ENCODE measurements at places on chromosomes 12 and 14.

DNA sequence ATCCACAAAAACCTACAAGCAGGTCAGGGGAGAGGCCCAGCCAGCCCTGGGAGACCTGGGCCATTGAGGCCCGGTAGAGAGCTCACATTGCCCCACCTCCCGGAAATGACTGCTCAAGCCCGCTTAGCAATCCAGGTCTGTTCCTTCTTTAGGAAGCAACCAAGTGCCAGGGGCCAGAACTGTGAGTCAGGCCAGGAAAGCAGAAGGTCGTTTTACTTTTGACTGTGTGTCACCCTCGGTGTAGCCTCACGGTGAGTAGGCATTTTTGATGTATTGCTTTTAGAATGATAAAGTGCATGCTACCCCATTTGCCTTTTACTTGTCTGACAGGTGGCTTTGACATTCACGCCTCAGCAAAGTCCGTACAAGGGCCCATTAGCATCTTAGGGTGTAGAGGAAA is 25.4 kb upstream of the PWP1 start:
- DNase-seq, result no peak

- no peak for DNase-seq
These were observed 28.5 kb downstream of the FBRSL1 start for GRCh38 chr12:132518354-132518992.

- no peak for DNase-seq
These were observed 11.6 kb downstream of the STX2 start for GRCh38 chr12:130827432-130827831.

DNA sequence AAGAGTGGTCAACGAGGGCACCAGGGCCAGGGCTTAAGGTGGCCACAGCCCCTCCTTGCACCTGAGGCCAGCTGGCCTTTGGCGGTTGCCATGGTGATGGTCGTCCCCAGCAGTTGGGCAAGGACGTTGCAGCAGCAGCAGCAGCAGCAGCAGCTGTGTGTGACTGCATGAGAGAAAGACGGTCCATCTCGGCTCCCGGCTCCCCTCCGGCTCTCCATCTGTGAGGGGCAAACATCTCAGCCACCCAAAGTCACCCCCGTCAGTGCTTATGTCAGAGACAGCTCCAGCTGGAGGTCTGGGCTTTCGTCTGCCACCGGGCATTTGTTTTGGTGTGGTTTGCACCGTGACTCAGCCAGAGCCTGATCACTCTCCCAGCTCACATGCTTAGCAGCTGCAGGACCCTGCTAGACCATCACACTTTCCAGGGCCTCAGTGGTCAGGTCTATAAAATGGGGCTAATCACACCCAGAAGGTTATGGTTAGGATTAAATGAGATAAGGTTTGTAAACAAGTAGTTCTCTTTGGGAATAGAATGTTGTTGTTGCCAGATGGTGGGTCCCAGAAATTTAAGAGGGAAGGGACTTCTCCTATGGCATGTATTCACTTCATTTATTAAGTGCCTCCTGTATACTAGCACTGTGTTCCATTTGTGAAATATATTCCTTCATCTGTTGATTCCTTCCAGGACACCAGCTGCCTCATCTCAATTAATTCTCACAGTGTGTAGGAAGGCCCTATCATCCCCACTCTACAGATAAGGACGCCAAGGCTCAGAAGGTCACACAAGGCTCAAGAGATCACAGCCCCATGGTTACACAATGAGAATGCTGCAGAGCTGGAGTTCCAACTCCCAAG is 212.6 kb upstream of the LHX5 start:
- no peak for DNase-seq

GRCh38 chr12:6852651-6853354 is 853 bp downstream of the USP5 start:
- DNase-seq, result peak; percentile 50

DNA sequence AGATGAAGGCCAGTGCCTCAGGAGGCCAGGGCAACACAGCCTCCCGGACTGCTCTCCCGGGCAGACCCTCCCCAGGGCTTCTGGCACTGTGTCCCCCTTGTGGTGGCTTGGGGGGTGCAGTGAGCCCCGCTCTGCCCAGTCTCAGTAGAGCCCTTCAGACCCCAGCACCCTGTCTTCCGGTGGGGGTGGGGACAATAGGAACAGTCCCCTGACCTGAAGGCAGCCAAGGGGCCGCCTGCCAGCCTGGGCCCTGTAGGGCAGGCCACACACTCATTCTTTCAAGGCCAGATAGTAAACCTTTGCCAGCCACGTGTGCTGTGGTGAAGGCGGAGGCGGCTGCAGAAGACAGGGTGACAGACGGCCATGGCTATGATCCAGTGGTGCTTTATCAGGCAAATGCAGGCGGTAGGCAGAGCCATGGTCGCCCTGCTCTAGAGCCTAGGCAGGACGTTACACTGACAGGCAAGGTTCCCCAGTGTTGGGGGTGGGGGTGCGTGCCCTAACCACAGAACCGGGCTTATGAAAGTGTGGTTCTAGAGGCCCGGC is 15.0 kb downstream of the ZFYVE21 start:
- no peak for DNase-seq

DNA sequence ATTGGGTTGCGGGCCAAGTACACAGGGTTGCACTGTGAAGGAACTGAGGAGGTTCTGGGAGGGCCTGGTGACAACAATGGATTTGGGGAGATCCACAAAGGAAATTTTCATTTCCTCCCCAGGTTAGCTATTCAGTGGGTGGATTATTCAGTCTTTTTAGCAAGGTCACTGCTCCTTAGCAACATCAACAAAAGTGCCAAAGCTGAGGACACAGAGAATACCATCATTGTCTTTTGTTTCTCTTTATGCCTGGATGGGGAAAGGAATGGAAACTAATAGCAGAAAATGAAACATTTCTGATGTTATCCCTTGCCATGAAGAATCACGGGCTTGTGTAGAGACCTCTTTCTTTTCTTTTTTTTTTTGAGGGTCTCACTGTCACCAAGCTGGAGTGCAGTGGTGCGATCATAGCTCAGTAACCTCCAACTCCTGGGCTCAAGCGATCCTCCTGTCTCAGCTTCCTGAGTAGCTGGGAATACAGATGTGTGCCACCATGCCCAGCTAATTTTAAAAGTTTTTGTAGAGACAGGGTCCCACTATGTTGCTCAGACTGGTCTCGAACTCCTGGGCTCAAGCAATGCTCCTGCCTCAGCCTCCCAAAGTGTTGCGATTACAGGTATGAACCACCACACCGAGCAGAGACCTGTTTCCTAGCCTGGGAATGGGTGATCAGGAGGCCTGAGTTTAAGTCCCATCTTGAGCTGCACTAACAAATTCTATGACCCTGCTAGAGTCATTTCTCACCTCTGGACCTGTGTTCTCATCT is 6.5 kb downstream of the PPP1R3E start:
- no peak for DNase-seq

- DNase-seq, result no peak
These were observed 113.0 kb downstream of the KIF21A start for GRCh38 chr12:39329876-39330275.

DNA sequence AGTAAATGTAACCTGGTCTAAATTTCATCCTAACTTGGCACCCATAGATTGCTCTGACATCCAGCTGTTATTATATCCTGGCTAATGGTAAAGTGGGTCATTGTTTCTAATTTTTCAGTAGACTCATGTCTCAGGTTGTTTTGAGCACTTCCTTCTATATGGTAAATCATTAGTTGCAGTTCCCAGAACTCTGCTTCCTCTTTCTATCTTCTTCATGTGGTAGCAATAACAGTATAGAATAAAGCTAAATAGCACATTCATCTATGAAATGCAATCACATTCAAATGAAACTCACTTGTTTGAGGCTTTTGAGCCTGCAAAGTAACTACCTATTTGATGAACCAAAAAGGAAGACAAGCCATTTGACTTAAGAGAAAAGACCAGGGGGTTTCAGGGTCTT is 65.1 kb upstream of the GZMB start:
- DNase-seq, result no peak

- no peak for DNase-seq
These were observed 36.8 kb upstream of the ALG10B start for GRCh38 chr12:38279756-38280155.

DNA sequence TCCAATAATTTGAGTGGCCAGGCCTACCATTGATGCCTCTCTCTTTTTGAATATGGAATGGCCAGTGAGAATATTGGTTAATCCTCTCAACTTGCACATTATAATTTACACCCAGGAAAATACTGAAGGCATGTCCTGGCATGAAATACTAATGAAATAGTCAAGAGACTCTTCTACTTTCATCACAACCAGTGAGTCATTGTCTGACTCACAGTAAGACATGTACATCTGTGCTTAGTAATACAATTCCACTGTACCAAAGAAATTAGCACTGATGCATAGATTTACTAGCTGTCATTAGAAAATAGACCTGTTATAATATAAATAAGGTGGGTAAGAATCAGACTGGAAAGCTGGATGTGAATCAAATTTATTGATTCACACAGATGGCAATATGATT is 31.6 kb downstream of the KCNC2 start:
- peak; percentile 42 for DNase-seq

GRCh38 chr14:90732718-90733117 is 83.5 kb downstream of the TTC7B start:
- no peak for DNase-seq

GRCh38 chr14:54981698-54982097 is 45.2 kb downstream of the WDHD1 start:
- DNase-seq, result peak; percentile 1

- DNase-seq, result no peak
These were observed 111.9 kb downstream of the CCDC60 start for GRCh38 chr12:119446459-119446858.

DNA sequence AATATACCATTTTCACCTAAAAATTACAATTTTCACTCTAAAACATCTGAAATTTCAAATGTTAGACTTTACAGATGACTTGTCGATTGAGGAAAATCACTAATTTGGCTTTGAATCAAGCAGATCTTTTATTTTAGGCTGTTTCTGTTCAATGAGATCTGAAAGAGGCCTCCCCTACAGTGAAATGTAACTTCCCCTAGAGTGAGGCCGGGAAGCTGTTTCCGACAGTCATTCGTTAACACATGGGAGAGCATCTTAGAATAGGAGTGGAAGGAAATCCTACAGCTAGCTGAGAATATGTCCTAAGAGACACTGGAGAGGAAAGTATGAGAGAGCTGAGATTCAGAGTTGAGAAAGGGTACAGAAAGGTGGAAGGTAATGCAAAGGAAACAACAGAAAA is 5.7 kb upstream of the C14orf93 start:
- no peak for DNase-seq

DNA sequence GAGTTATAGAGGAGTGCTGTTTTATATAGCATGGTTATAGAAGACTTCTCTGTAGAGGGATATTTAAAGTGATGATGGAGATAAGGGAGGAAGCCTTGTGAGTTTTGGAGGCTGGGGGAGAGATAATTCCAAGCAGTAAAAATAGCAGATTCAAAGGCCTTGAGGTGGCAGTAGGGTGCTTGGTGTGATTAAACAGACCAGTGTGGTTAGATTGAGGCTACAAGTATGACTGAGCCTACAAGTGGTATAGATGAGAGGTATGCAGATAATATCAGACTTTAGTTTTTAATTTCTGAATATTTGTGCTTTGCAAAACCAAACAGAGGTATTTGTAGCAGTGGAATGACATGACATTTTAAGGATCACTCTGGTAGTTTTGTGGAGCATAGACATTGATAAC is 20.3 kb downstream of the FANCM start:
- DNase-seq, result no peak

GRCh38 chr12:76967181-76967885 is 88.5 kb upstream of the CSRP2 start:
- DNase-seq, result no peak

DNA sequence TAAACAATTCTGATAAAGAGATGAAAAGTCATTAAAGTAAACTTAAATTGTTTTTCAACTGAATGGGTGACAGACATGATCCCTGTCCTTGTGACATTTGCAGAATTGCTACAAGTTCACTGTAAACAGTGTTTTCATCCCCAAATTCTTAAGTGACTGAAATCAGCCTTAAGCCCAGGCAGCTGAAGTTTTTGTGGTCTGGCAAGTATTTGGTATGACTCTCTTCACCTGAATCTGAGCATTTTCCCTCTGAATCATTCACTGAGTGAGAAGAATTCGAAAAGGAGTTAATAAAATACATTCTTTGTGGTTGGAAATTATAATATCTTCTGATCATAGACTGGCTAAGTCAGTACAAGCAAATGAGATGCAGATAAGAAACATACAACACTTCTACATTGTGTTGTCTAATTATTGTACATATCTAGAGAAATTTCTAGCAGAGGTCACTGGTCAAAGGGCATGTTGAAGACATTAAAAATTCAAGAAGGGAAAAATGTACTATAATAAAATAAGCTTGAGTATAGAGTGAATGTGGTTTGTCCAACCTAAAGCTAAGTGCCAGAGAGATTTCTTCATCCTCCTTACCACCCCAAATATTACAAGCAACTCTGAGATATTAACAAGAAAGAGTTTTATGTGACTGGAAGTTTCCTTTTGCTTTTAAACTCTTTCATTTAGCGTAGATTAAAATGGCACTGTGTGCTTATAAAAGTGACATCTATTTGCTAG is 177.8 kb upstream of the DIO2 start:
- peak; percentile 1 for DNase-seq

DNA sequence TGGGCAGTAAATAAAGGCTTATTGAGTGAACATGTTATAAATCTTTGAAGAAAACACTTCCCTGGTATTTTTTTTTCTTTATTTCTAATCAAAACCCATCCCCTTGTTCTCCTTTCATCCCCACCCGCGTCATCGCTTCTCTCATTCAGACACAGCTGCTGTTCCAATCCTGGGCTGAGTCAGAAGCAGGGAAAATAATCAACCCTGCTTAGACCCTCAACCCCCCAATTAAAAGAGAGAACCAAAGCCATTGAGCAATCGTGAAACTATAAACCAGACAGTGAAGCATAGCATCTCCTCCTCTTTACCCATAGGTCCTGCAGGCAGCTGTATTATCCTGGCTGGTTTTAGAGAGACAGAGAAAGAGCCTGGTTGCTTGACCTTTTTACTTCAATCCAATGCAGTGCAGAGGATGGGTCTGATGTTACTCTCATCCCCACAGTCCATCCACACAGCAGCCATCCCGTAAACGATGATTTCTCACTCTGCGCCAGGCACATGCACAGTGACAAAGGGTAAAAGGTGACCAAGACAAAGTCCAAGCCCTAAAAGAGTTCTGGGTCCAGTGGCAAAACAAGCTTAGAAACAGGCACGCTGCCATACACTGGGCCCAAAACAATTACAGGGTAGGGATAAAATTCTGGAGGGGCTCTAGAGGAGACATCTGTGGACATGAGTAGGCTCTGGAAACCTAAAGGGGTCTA is 238.3 kb downstream of the GALC start:
- no peak for DNase-seq

DNA sequence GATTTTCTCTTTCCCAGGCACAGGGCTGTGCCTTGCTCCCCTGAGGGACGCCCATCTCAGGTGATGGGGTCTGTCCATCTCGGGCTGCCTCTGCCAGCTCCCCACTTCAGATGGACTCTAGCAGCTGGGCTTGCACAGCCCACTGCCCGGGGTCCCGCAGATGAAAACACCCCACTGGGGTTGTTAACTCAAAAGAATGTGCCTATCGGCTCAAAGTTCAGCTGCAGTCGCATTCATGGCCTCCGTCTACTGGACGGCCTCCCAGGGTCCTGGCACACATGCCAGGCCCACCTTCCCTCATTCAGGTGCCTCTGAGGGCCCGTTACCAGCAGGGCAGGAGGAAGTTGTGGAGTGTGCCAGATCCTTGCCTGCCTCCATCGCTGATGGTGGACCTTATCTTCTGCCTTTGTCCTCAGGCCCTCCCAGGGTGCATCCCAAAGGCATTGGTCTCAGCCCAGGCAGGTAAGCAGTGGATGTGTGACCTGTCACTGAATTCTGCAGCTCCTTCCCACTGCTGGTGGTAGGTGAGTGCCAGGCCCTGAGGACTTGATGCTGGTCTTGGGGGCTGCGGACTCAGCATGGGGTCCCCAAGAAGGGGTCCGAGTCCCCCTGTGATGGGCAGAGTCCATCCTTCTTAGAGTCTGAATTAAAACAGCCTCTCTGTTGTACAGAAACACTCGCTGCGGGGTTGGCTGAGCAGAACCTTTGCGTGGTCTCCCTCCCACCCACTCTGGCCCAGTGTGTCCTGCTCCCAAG is 324.6 kb upstream of the DIO3 start:
- DNase-seq, result no peak

Measured in HT-29 (cell line).